ENCODE measurements at places on chromosomes 11 and 22.
A peak's percentile ranks its signal among the peaks of the same experiment; 100 is the strongest.

- no peak for DNase-seq
Observed at GRCh38 chr11:61138935-61139334, 22.3 kb downstream of the VPS37C start.

DNA sequence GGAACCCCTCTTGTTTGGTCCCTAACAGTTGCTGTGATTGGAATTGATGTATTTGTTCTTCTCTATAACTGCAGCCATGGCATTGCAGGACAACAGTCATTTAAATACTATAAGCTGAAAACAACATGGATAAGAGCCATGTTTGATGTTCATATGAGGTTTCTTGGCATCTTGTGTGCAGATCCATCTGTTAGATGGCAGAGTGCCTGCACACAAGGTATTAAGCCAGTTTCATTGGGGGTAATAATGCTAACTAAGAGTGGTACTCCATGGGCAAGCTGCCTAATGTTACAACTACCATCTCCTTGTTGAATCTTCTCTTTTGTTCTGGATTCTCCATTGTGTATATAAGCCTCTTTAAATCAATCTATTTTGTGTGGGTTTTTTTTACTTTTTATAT, 206.0 kb upstream of the CHORDC1 start:
- no peak for DNase-seq

DNA sequence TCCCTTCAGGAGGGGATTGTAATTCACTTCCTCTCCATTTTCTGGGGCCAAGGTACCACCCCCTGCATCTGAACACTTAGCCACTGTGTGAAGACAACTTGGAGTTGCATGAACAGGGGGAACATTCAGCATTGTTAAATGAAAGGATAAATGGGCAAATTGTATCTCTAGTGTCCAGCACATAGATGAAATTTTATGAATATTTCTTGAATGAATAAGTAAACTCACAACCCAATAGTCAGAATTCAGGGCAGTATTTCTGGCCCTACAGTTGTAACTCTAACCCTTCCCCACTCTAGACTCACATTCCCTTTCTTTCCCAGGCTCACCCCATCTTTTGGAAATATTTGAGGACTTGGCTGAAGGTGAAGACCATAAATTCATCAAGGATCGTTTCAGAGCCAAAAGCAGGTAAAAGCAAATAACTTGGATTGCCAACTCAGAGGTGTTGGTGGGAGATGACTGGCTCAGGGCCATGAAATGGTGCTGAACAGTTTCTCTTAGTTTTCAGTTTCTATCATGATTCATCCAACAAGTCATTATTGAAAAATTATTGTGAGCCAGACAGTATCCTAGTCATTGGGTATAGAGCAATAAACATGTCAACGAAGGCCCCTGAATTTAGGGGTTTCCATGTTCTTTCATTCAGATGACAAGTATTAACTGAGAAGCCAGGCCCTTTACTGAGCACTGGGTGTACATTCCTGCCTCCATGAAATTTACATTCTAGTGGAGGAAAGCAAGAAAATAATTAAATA, 33.3 kb upstream of the ZC3H12C start:
- DNase-seq, result no peak

DNA sequence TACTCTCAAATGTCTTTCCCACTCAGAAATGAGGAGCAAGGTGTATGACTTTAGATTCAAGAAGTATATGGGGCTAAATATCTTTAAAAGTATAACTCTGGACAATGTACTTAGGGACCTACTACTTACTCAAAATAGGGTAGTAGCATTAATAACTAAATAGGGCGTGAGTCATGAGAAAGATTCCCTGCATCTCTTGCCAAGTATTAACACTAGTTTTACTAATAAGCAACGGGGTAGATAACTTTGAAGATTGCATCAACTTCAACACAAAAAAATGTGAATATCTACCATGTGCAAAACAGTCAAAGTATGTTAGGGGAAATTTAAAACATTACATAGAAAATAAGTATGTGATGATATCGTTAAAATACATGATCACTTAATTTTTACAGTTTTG, 99.6 kb downstream of the PGR start:
- DNase-seq, result no peak

DNA sequence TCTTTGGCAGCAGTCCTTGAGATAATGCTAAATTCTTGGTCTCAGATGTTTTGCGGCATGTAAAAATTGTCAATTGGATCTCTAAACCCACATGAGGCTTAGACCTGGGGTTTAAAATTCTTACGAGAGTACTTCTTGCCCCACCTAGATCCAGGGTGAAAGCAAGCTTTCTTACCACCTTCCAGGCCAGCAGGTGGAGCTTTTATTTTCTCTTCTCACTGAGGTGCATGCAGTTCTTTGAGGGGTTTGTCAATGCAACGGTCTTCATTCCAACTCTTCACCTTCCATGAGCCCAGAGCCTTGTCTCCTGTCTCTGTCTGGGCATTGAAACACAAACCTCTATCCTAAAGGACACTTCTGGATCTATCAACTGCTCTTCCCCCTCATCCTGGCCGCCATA, 154.1 kb downstream of the MYO18B start:
- DNase-seq, result no peak

DNA sequence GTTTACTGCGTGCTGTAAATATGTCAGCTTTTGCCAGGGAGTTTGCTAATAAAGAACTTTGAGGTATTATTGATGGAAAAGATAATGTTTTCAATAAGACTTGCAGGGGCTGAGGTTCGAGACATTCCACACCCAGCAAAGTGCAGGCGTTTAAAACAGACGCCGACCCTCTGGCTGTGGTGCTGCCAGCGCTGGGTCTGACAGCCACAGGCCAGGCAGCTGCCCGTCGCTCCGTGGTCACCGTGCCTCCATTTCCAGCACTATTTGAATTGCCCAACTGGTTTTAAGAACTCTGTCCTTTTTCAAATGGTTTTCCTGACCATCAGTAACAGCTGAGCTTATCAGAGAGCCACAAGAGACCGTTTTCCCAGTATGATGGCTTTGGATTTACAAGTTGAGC, 28.1 kb upstream of the ALX4 start:
- DNase-seq, result no peak

DNA sequence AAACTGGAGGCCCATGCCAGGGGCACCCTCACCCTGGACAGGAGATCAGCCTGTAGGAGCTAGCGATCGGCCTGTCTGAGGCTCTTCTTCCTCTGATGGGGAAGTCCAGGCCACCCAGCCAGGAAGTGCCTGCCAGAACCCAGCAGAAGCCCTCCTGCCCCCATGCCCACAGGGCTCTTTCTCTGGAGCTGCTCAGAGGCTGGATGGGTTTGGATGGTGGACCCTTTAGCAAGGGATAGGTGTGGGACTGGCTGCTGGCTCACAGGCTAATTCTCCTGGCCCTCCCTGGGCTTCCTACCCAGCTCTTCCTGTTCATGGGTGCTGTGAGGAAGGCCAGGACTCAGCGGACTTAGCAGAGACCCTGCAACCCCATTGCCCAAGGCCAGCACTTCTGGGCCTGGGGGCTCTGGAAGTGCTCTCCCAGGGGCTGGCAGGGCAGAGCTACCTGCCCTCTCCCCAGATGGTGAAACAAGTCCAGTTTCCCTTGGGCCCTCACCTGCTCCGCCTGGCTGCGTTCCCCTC, 7.6 kb downstream of the FXYD2 start:
- no peak for DNase-seq

DNA sequence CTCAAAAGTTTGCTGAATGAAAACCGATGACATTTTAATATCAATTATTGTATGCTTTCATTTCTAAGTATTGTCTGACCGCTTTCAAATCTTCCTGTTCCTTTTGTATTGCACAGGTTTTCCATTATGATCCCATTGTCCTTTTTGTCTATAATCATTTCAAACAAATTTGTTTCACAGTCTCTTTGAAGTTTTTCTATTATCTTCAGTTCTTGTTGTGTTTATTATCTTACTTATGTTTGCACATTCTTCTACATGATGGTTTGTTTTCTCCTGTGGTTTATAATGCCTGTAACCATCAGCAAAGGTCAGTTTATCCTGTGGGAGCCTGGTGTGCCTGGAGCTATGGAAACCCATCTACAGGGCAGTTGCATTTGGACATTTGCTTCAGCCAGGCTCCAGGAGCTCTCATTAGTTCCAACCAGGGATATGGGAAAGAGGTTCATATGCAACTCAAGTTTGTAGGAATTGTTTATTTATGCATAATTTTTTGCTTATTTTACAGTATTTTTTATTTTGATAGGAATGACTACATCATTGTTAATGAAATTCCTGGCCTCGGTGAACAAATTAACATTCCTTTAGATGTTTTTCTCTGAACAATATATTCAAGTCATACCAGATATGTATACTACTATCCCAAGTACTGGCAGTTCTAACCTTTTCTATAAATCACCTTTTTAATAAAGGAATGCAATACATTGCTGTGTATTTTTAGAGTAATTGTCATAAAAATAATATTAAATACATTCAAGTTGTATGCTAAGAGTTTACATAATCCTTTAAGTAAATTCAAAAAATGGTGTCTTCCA, 179.2 kb downstream of the SBF2 start:
- no peak for DNase-seq

DNA sequence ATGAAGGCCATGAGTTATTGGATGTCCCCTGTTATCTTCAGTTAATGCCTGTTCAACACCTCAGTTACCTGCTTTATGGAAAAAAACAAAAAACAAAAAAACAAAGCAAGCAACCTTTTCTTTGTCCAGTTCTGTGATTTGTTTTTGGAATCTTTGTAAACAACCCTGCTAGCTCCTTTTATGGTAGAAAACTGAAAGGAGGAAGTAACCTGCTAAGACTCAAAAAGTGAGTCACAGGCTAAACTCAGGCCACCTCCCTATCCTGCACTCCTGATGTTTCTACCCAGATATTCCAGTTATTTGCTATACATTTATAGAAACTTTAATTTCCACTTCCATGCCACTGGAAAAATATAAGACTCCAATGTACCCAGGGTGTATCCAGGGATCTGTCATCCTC, 20.6 kb upstream of the TLCD5 start:
- no peak for DNase-seq

- no peak for DNase-seq
Observed at GRCh38 chr11:2929531-2929949, 320 bp upstream of the PHLDA2 start.

GRCh38 chr11:124222407-124222806, 18.5 kb upstream of the OR8G1 start:
- DNase-seq, result no peak

DNA sequence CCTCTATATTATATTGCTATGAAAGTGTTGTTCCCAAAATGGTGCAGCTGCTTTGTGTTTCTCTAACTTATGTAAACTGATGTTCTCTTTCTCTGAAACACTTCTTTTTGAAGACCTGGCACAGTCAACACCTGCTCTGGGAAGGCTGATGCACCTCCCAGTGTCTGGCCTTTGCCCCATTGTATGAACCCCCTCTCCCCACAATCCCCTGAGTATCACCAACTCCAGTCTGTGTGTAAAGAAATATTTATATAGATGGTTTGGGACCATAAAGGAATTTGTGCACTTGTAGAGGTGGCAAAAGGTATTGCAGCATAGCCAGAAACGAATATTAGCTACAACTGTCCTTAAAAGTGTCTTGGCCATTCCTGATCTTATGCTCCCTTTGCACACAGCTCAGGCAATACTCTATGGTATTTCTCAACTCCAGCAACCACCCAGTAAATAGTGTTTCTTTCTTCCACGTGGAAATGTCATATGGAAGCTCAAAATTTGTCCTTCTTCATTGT, 365.2 kb upstream of the DDI1 start:
- DNase-seq, result no peak

- DNase-seq, result peak; percentile 1
Observed at GRCh38 chr22:31829505-31829904, 75.7 kb downstream of the DEPDC5 start.

- DNase-seq, result no peak
Observed at GRCh38 chr11:84906995-84907394, 720.1 kb downstream of the DLG2 start.

DNA sequence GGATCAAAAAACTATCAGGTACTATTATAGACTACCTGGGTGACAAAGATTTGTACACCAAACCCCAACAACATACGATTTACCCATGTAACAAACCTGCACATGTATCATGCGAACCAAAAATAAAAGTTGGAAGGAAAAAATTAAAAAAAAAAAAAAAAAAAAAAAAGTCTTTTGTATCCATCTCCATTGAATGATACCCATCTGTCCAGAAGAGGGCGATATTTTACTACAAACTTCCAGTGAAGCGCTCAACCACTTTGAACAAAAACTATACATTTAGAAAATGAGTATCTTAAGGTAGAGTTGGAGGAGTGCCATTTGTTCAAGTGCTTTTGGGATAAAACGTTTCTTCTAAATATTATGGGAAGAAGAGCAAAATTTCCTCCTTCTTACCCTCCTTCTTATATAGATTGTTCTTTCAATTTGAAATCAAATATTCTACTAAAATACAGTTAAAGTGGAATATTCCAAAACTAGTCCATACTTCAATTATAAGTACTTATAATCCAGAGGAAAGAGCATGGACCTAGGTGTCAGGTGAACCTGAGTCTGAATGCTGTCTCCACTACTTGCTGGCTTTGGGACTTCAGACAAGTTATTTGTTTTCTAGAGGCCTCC, 23.3 kb downstream of the ARL14EP start:
- DNase-seq, result no peak

GRCh38 chr11:77842441-77843121, 21.6 kb downstream of the AAMDC start:
- DNase-seq, result no peak

GRCh38 chr11:33622186-33622585, 78.4 kb downstream of the C11orf91 start:
- DNase-seq, result no peak

- no peak for DNase-seq
Observed at GRCh38 chr11:60966890-60967289, 4.6 kb upstream of the CD6 start.

DNA sequence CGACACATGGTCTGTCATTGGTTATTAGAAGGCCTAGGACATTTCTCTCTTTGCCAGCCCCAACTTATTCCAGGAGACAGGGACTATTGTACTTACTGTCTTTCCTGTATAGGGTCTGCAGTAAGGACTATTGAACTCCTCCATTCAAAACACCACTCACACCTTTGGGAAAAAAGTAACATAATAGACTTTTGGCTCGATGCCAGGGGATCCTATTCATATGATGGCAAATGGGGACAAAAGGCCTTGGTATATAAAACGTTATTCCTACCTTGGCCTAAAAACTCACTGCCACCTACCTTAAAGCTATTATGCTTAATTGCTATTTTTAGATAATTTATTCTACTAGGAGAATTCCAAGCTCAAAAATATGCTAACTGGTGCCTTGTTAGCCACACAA, 6.3 kb upstream of the NDUFC2 start:
- no peak for DNase-seq

DNA sequence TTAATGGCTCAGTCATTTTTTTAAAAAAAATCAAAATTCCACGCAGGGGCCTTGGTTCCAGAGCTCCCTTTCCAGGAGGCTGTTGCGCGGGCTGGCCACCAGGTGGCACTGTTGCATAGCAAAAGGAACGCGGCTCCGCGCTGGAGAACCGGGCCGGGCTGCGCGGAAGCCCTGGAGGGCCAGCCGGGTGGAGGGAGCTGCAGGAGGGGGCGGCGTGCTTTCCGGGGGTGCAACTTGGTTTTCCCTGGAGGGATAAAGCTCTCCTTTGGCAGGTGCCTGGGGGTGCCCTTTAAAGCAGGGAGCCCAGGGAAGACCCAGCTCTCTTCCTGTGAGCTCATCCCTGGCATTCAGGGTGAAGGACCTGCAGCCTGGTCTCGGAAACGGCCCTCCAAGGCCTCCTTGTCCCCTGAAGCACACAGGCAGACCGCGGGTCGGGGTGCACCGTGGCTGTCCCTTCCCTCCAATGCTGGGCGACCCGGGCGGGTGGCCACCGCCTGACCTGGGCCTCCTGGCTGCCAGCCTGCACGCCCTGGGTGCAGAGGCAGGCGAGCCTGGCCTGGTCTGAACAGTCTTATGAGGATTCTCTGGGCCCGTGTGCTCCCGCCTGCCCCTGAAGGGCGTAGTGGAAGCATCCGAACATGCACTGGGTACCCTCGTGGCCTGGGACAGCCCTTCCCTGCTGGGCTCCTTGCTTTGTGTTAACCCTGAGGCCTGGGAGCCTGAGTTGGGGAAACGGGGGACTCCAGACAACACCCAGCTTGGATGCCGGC, 23.4 kb downstream of the KRTAP5-5 start:
- DNase-seq, result peak; percentile 28
